ENCODE measurements at places on chromosomes 7 and 10.
A peak's percentile ranks its signal among the peaks of the same experiment; 100 is the strongest.

- no peak for DNase-seq
Measured at GRCh38 chr7:157610671-157611295, 274.0 kb downstream of the DNAJB6 start.

GRCh38 chr10:117541405-117541908 is 1.1 kb upstream of the EMX2 start:
- peak; percentile 52 for DNase-seq

GRCh38 chr7:18140943-18141342 is 113.3 kb upstream of the PRPS1L1 start:
- no peak for DNase-seq

- DNase-seq = no peak
Measured at GRCh38 chr10:123642293-123642692, 23.9 kb upstream of the GPR26 start.

DNA sequence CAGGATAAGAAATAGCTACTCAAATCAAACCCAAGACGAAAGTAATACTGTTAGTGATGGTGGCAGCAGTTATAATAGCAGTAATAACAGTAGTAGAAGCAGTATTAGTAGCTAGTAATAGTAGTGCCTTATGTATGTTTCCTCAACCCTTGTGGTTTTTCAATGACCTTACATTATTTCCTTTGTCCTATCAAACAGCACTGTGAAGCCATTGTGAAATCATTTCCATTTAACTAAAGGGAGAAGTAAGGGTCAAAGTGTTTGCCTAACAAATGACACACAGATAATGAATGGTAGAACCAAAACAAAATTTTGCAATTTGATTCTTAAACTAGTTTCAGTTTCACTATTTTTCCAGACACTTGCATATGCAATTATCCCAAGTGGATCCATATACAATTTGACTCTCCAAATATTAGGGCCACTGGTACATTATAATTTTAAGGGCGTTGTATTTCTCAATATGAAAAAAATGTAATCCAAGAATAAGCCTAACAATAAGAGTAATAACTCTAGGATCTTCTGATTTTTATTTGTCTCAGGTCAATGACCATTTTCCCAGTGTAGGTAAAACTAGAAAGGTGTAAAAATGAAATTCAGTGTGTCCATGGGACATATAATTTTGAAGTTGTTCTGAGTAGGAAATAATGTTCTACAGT is 33.7 kb upstream of the TMEM26 start:
- DNase-seq = no peak

DNA sequence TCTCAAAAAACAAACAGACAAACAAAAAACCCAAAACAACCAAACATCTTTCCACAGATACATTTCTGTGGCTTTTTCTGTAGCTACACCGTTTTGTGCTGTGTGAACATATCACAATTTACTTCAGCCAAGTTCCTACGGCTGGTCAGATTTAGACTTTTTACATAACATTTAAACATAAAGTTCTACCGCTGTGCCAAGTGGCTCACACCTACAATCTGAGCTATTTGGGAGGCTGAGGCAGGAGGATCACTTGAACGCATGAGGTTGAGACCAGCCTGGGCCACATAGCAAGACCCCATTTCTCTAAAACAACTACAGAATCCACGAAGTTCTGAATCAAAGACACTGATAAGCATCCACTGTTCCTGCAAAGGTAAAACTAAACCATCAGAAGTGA is 30.3 kb downstream of the DAGLB start:
- no peak for DNase-seq

GRCh38 chr10:130018730-130019185 is 54.7 kb upstream of the EBF3 start:
- DNase-seq = no peak

Data from frontal cortex (tissue), 4 donors.